ENCODE measurements at places on chromosomes 7 and 10.

DNA sequence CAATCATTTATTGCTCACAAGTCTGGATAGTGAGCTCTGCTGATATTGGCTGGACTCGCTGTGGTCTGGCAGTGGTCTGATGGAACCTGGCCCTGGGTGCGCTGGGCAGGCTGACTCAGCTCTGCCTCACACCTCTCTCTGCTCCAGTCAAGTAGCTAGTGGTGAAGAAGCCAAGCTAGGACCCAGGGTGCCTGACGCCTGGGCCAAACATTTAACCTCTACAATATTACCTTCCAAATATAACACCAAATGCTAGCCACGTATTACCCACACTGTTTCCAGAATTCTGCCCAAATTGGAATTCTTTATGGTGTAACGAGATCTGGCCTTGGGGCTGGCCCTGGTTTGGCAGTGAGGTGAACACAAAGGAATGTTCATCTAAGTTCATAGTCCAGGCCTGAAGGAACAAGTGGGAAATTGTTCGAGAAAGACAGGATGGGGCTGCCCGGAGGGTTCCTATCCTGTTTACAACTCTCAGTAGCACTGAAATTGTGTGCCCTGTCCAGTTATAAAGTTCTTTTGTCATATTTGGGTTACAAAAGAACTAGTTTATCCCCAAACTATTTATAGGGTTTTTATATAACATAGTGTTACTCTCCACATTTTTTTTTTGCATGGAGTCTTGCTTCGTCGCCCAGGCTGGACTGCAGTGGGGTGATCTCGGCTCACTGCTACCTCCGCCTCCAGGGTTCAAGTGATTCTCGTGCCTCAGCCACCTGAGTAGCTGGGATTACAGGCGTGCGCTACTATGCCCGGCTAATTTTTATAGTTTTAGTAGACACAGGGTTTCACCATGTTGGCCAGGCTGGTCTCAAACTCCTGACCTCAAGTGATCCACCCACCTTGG is 16.3 kb downstream of the OR2AE1 start:
- DNase-seq, result no peak

- no peak for DNase-seq
Observed at GRCh38 chr7:3497796-3498195, 196.7 kb downstream of the SDK1 start.

- DNase-seq, result no peak
Observed at GRCh38 chr10:78749898-78750297, 318.9 kb upstream of the ZMIZ1 start.

GRCh38 chr7:134778941-134779740 is at the start of gene CALD1:
TSS of gene CALD1 (plus strand) at chr7:134779634. CDS start at chr7:134867734, 88,100 bp downstream.
- DNase-seq, result peak; percentile 49

- DNase-seq, result no peak
Observed at GRCh38 chr10:8731121-8732095, 676.9 kb downstream of the GATA3 start.

DNA sequence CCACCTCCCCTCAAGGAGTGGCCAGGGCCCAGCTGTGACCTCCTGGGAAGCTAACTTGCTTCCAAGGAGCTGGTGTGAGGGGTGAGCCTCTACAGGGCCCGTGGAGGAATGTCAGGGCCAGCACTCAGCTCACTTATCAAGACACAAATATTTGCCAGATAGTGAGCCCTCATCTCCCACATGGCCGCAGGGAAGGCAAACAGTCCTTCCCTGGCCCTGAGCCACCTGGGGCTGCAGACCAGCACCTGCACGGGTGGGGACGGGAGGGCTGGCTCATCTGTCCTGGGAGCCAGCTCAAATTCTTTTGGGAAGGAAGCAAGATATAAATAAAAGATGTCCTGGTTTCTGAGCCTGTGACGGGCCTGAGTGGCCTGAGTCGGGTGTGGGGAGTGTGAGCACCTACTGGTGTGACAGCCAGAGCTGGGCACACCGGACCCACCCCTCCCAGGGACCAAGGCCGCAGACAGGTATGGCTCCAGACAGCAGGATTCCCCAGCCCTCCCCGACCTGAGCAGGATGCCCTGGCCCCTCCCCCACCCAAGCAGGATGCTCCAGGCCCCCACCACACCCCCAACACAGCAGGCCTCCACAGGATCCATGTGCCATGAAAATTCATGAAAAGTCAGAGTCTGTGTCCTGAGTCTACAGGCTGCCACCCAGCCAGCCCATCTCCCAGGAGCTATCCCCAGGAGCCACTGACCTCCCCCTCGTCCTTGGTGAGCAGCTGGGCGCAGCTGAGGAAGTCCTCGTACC is 148.0 kb downstream of the MAPK8 start:
- no peak for DNase-seq

- DNase-seq, result no peak
Observed at GRCh38 chr7:101783381-101784181, 33.8 kb upstream of the CUX1 start.

DNA sequence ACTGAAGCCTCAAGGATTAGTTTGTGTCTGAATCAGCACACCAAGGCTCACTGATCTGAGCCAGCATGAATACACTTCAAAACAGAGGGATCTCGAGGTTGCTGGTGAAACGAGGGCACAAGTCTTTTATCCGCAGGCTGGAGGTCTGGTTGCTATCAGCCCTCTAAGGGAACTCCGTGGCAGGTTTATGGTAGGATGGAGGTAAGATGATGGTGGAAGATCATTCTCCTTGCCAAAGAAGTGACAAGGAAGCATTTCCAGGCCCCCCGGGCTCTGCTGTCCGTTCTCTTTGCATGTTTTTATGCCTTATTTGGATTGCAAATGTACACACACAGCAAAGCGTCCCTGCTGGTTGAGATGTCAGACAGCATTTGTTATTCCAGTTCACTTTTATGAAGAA is 268.3 kb downstream of the ARHGAP12 start:
- no peak for DNase-seq

DNA sequence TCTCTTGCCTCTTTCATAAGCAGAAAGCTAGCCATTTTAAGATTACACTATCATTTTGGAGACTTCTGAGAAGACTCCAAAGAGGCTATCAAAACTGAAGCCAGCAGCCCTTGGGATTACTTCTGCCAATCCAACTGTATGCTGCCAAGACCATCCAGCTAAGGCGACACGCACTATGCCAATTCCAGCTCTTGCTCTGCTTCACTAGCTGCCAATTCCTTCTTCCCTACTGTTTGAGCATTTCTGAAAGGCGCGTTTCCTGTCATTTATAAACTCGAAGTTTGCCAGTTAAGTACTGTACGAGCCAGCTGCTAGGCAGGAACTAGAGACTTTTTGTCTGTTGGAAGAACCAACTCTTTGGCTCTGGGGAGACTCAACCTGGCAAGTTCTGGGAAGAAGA is 36.5 kb downstream of the MALSU1 start:
- DNase-seq, result no peak

- DNase-seq, result no peak
Observed at GRCh38 chr7:75870557-75871161, 8.2 kb upstream of the RHBDD2 start.

- no peak for DNase-seq
Observed at GRCh38 chr7:156907656-156908055, 14.7 kb upstream of the LMBR1 start.

DNA sequence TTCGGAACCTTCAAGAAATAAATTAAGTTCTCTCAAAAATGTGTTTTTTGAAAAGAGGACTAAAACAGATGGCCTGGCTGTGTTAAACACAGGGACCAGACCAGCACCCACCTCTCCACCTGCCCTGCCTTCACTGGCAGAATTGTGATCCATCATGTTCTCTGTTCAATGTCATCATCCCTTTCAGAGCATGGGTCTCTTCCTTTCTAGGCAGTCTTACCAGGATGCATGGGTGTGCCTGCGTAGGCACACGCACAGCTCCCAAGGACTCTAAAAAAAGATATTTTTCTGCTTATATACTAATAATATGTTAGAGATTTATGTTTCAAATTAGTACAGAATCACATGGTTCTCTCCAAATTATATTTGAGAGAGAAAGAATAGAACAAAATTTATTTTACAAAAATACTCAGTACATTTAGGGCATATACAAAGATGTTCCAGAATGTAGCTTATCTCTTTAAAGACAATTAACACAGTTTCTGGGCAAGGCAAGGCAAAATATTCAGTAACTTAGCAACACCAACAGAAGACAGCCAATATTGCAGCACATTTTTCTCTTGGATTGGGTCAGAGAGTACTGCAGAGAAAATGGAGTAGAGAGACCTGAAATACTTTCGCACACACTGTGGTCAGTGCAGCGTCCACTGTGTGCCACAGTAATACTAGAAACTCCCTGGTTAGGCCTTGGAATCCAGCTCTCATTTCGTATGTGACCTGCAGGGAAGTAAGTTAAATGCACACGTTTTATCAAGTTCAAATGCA is 52.8 kb downstream of the EGFR start:
- DNase-seq, result no peak

GRCh38 chr10:49560526-49560925 is 21.6 kb upstream of the ERCC6 start:
- no peak for DNase-seq

GRCh38 chr10:25263931-25264330 is 89.1 kb downstream of the GPR158 start:
- no peak for DNase-seq

- no peak for DNase-seq
Observed at GRCh38 chr7:21671859-21672258, 129.0 kb downstream of the DNAH11 start.

- no peak for DNase-seq
Observed at GRCh38 chr7:17988858-17989257, 38.8 kb downstream of the PRPS1L1 start.

DNA sequence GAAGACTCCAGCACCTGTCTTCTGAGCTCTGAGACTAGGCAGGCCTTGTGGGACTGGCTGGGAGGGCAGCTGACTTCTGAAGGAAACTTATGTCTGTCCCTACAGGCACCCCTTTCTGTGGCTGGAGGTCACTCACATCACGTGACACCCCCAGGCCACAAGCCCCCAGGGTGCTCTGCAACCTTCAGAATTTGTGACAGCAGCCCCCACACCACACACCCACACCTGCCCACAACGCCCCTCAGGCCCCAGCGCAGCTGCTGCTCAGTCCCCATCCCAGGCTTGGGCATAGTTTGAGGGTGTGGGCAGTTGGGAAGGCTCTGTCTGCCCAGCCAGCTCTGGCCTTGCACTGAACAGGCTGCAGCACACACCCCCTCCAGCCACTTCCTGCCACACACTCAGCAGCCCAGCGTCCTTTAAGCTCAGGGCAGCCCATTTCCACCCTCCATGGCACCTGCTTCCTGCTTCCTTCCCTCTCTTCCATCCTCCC is 80.0 kb upstream of the UNC5B start:
- no peak for DNase-seq

- no peak for DNase-seq
Observed at GRCh38 chr7:31688996-31689395, 2.0 kb downstream of the PPP1R17 start.

DNA sequence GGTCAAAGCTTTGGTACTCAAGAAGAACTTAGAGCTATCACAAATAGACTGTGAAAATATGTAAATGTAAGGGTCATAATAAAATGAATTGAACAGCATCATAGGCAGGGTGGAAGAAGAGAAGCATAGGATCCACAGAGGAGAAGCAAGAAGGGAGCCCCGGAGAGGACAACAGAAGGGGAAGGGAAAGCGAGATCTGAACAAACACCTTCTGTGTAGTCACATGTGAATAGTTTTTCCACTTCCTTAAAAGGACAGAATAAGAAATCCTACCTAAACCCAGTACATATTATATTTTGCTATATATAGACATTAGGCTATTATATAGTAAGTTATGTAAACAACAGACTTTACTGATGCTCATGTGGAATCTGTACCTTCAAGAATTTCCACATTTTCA is 160.2 kb downstream of the DKK1 start:
- DNase-seq, result no peak

All from cerebellar nuclear complex (tissue), 1 donor.